ENCODE measurements at places on chromosomes 5 and 9.

DNA sequence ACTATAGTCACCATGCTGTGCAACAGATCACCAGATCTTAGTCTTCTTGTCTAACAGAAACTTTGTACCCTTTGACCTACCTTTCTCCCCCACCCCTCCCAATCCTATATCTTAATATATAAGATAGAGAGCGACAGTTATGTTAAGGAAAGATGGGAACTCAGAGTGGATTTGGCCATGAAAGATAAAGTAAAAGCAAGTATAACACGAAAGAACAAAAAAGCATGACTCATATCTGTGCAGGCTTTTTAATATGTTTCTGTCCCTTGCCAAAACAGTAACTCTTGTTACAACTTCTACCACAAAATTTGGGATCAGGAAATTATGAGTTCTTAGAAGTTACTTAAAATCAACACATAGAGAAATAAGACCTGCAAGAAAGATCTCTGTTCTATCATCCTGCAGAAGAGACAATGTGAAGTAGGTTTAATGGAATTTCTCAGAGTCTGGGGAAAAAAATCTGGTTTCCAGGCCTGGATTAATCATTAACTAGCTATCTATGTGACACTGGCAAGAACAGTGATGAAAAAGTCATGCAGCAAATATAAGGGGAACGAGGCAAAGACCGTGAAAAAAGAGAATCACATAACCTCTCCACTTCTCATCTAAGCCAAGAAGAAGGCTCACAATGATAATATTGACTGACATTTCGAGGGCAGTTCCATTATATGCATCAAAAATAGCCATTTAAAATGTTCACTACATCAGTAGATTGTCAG, 18.6 kb downstream of the BAAT start:
- peak; percentile 62 for DNase-seq

DNA sequence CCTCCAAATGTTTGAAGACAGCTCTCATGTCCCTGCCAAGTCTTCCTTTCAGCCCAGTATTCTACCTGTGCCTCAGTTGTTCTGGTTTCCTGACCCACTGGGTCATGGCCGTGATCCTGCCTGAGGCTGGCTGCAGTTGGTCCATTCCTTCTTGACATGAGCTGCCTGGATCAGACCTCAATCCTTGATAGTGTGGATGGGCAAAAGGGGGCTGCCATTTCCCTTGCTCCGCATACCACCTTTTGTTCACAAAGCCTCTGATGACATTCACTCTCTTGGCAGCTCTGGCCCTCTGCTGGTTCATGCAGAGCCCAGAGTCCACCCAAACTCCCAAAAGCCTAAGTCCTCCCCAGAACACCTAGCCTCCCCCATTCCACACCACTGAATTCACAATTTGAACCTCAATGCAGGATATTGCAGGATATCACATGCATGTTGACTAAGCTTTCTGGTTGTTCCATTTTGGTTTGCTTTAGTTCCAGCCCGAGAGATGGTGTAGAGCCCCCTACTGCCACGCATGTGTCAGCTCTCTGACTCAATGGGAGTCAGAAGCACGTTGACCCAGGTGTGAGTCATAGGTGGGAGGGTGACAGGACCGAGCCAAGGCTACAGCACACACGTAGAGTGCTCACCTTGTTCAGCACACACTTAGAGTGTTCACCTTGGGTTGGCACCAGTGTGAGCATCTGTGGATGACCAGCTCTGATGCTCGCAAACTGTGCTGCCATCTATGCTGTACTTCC, 137.2 kb downstream of the MTX3 start:
- DNase-seq = no peak

- DNase-seq = peak; percentile 63
These were observed 289.5 kb downstream of the DOCK8 start for GRCh38 chr9:503881-504852.

- no peak for DNase-seq
These were observed 39.0 kb downstream of the ESM1 start for GRCh38 chr5:54946306-54946819.

DNA sequence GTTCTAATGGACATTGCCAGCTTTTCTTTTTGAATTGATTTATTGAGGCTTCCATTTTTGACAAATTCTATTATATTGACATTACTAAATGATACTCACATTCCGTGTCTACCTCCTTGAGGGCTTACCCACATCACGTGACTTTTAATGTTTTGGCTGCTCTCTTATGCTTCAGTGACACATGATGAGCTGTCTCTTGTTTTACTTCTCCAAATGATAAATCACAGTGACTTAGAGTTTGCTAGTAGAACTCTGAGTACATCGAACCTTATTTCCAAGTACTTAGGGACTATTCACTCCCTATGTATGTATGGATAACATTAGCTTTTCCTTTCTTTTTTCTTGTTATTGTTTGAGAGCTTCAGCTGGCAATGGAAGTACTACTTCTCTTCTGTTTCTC, 169.8 kb upstream of the KCNN2 start:
- DNase-seq = no peak

- no peak for DNase-seq
These were observed 180.8 kb downstream of the RASEF start for GRCh38 chr9:82882138-82882537.

GRCh38 chr5:154403776-154404387, 41.9 kb upstream of the SAP30L start:
- DNase-seq = no peak

GRCh38 chr5:154002093-154002492, 36.6 kb downstream of the FAM114A2 start:
- no peak for DNase-seq

DNA sequence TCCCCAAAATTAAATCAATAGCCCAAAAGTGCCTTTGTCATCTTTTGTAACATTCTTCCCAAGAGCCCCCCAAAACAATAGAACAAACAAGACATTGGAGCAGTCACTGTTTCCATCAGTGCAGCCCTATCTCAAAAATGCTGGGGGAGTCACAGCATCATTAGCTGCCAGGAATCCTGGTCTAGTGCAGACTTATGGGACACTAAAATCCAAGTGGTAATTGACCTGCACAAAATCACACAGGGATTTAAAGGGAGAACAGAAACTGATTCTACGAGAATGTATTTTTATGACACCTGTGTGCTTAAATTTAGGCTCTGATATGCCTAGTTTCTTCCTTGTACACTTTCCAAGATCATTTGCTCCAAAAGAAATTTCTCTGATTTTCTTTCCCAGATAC, 172.9 kb downstream of the GLIS3 start:
- no peak for DNase-seq
